Activated CD4-positive, CD25-positive, alpha-beta regulatory T cell treated with anti-CD3 and anti-CD28 coated beads, Interleukin-2, amount 50 U/mL, for 16 hours (primary cell): ENCODE measurements at places on chromosomes 1 and 21.

- DNase-seq, result no peak
Observed at GRCh38 chr1:5855196-5855897, 136.9 kb downstream of the NPHP4 start.

DNA sequence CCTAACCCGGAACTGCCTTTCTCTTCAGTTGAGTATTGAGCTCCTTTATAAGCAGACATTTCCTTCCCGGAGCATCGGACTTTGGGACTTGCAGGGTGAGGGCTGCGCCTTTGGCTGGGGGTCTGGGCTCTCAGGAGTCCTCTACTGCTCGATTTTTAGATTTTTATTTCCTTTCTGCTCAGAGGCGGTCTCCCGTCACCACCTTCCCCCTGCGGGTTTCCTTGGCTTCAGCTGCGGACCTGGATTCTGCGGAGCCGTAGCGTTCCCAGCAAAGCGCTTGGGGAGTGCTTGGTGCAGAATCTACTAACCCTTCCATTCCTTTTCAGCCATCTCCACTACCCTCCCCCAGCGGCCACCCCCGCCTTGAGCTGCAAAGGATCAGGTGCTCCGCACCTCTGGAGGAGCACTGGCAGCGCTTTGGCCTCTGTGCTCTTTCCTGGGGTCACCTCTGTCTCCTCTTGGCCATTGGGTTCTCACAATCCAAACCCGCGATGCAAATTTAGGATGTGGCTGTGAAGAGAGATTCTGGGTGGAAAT is 3.7 kb downstream of the OLIG2 start:
- no peak for DNase-seq

GRCh38 chr1:236516929-236517704 is 6.7 kb upstream of the LGALS8 start:
- DNase-seq, result no peak

DNA sequence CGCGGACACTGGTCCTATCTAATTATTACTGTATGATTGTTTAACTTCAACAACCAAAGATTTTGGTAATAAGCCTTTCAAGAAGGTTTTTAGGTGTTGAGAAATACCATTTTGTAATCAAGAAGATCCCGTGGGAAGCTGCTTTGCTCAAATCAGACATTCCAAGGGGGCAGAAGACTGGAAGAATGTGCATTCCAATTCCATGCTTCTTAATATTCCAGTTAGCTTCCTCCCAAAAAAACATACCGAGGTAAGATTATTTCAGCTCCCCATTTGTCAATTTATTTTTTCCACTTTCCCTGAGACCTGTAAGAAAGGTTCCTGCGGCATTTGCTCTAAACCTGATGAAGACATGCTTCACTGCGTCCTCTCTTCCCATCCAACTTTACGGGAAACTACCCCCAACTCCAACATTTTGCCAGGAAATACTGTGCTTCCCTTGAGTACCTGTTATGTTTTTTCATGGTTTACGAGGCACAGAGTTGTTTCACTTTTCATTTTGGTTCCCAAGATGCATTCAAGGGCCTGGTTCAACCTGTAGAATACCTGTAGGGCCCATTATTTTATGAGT is 4.1 kb downstream of the CNN3 start:
- DNase-seq, result no peak

DNA sequence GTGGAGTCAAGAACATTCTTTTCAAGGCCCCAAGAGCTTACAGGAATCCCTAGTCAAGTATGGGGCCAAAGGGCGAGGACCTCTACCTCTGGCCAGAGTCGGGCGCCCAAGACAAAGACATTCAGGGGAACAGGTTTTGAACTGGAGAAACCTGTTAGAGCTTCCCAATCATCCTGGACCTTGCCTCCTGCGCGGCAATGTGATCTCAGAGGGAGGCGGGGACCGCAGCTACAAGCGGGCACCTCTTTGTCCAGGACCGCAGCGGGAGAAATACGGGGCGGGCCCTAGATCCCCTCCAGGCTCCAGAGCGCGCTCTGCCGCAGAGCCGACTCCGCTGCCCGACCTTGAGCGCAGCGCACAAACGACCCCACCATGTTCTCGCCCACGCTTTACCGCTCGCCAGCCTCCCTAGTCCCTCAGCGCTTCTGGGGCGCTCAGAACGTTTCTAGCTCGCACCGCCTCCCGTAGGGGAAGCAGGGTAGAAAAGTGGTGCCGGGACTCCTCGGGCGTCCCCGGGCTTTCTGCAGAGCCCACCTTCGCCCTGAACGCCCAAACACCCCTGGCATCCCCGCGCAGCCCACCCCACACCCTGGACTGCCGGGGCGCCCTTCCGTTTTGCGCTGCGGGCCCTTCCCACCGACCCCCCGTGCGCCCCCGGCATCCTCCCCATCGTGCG is 28.1 kb downstream of the RABIF start:
- DNase-seq, result no peak

DNA sequence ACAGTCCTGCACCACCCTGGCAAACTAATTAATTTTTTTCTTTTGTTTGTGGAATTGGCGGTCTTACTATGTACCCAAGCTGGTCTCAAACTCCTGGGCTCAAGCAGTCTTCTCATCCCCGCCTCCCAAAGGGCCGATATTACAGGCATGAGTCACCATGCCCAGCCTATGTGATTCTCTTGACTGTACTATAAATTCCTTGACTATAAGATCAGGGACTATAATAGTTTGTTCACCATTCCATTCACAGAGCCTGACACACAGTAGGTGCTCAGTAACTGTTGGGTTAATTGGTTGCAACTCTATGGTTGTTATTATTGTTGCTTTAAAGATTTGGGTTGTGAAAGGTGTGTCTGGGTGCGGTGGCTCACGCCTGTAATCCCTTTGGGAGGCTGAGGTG is 17.2 kb downstream of the DAP3 start:
- no peak for DNase-seq

- no peak for DNase-seq
Observed at GRCh38 chr1:54906586-54906985, 19.6 kb upstream of the DHCR24 start.

GRCh38 chr21:34027721-34028461 is 45.5 kb upstream of the MRPS6 start:
- DNase-seq, result no peak

- no peak for DNase-seq
Observed at GRCh38 chr21:41970106-41970391, 16.2 kb upstream of the C2CD2 start.

DNA sequence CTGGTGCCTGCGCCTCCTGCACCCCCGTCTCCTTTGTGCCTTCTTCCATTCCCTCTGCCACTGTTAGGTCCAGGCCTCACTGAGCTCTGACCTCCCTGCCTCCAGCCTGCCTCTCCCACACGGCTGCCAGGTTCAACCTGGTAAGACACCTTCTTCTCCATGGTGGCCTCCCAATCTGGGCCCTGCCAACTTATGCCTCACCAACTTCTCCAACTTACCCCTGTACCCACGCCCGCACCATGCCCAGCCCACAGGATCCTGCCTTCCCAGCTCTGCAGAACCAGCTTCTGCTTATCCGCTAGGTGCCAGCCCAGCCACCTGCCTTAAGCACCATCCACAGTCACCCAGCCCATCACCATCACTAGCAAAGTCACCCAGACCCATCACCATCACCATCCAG is 37.2 kb downstream of the PDE9A start:
- DNase-seq, result no peak

- DNase-seq, result no peak
Observed at GRCh38 chr1:17765444-17766411, 10.6 kb downstream of the ACTL8 start.

GRCh38 chr1:211938561-211938997 is 96.8 kb downstream of the INTS7 start:
- no peak for DNase-seq

- DNase-seq, result no peak
Observed at GRCh38 chr1:28190337-28190979, 14.0 kb upstream of the PTAFR start.

DNA sequence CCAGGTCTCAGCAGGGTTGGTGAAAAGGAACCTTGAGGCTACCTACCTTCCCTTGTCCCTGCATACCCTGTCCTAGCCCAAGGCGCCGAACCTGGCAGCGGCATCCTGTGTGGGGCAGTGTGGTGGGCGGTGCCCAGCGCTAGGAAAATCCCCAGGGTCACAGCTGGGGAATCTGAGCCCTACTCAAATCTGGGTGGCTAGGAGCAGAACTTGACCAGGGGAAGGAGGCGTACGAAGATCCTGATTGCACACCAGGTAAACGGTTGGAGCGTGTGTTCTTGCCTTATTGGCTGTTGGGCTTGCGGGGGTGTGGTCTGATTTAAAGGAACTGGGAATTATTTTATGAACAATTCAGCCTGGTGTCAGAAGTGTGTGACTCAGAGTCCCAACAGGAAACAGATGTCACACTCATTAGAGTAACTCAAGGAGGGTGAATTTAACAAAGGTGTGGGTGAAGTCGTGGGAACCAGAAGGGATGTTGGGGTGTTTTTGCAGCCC is 118.6 kb downstream of the LRIG2 start:
- DNase-seq, result no peak

- no peak for DNase-seq
Observed at GRCh38 chr1:154968731-154969130, 1.8 kb downstream of the SHC1 start.

DNA sequence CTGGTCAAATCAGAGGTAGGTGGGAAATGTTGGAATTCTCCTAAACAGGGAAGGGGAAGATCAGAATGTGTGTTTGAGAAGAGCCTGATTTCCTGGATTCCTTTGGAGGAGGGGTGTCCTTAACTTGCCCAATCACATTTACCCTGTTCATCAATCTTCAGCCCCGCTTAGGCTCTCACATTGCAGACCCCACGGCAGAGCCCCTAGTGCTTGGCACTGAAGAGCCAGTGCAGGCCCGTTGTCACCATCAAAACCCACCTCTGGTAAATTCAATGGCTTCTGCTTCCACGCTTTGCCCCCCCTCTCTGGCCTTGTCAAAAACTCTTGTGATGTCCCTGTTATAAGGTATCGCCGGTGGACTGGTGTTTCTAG is 2.3 kb downstream of the AGPAT3 start:
- DNase-seq, result no peak

- DNase-seq, result no peak
Observed at GRCh38 chr1:227961651-227962466, 14.1 kb upstream of the WNT9A start.

- DNase-seq, result no peak
Observed at GRCh38 chr1:60558236-60558635, 484.7 kb upstream of the C1orf87 start.

DNA sequence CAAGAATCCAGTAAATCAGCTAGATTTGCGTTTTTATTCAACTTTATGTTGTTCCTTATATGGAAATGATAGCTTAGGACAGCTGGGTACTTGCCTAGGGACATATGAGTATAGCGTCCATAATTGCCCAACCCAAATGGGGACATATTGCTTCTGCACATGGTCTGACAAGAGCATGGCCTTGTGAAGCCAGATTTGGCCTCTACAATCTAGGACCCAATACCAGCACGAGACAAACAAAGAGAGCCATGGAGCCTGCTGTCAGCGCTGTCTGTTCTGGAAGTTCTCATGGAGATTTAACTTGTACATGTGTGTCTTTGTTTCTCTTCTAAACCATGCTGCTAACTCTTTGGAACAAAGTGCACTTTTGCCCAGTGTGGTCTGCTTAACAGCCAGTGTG is 240.0 kb upstream of the CAMK1G start:
- DNase-seq, result no peak

DNA sequence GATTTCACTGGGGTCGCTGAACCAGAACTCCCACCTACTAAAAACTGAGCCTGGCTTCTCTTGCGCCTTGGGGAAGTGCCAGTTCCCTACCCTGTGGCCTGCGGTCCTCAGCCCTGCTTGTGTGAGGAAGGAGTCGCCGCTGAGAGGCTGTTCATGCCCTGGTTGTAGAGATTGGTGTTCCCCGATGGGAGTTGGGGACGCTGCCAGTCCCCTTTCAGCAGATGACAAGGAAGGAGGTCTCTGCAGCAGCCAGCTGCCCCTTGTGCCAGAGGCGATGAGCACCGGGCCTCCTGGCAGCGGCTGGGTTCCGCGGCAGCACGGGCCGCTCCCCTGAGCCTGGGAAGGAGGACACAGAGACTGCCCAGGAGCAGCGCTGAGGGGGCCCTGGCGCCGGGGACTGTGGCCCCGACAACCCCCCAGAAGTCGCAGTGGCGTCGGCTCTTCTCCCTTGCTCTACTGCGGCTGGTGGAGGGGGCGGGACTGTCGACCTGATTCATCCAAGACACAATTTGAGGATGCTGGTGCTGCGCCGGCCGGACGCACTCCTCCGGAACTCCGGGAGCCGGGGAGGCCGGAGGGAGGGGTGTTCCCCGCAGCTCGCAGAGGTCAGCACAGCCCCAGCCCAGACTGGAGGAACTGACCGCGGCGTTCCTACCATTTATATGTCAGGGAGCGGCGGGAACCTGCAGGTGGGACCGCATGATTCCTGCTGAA is 12.0 kb upstream of the ADORA3 start:
- DNase-seq, result no peak

DNA sequence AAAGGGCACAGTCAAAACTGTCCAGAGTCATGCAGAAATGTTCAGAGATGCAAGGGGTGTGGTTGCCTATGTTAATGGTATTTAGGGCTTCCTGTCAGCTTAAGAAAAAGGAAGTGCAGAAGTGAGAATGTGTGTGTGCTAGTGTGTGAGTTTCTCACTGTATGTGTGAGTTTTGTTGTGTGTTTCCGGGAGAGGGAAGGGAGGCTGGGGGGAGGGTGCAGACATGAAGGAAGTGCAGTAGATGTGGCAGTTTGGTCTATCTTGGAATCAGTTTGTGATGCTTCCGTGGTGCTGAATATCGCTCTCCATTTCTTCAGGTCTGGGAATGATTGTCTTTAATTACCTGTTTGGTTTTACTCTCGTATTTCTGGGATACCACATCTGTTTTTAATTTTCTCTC is 16.5 kb upstream of the ATP6V1G3 start:
- peak; percentile 23 for DNase-seq

- no peak for DNase-seq
Observed at GRCh38 chr1:208078752-208079151, 165.4 kb downstream of the PLXNA2 start.

GRCh38 chr1:207794861-207795260 is 43.0 kb downstream of the CD46 start:
- DNase-seq, result no peak

DNA sequence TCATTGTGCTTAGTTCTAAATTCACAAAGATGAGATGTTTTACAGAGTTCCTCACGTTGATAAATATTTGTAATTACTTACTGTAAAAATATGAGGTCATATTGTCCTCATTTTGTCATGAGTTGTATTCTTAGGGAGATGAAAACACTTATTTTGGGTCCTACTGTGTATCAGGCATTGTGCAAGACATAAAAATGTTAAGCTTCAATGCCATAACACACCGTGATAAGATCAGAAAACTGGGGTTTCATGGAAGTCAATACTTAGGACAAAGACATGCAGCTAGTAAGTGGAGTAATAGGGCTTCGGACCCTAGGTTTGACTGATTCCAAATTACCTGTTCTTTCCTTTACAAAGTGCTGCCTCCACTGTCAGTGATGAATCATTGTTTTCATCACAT is 720.7 kb upstream of the ZP4 start:
- DNase-seq, result no peak

DNA sequence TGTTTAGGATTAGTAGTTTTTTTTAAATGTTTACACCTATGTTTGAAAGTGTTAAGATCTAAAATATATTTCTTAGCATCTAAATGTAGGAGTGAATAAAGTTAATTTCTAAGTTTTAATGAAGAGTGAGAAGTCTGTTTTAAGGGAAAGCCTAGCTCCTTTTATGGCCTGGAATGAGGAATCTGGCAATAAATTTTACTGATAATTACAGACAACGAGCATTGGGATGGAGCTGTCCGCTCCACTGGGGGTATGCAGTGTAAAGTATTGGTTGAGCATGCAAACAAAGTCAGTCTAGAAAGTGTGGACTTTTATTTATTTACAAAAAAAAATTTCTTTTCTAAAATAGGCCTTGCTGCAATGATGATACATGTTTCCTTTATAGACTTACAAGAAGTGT is 19.0 kb downstream of the CLIC6 start:
- DNase-seq, result no peak
